ENCODE measurements at places on chromosomes 5 and 9.

DNA sequence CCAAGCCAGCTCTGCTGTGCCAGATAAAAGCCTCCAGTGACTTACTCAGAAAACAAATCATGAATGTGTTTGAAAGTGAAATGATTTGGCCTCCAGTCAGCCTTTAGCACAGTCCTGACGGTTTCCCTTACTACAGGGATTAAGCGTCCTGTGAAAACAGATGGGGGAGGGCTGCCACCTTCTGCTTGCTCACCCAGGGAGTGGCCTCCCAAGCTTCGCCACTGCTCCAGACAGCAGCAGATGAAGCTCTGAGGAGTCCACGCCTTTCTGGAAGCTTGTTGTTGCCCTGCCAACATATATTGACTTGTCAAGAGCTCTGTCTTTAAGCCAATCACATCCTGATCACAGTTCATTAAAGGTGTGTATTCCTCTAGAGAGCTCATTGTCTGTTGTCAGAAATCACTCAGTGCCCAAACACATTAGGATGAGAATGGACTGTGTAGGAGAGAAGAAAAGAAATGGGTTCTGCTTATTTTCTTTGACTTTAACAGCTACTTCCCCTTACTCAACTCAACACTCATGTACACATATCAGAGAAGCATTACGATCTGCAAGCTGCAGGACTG, 4.9 kb upstream of the FYB1 start:
- DNase-seq: no peak

DNA sequence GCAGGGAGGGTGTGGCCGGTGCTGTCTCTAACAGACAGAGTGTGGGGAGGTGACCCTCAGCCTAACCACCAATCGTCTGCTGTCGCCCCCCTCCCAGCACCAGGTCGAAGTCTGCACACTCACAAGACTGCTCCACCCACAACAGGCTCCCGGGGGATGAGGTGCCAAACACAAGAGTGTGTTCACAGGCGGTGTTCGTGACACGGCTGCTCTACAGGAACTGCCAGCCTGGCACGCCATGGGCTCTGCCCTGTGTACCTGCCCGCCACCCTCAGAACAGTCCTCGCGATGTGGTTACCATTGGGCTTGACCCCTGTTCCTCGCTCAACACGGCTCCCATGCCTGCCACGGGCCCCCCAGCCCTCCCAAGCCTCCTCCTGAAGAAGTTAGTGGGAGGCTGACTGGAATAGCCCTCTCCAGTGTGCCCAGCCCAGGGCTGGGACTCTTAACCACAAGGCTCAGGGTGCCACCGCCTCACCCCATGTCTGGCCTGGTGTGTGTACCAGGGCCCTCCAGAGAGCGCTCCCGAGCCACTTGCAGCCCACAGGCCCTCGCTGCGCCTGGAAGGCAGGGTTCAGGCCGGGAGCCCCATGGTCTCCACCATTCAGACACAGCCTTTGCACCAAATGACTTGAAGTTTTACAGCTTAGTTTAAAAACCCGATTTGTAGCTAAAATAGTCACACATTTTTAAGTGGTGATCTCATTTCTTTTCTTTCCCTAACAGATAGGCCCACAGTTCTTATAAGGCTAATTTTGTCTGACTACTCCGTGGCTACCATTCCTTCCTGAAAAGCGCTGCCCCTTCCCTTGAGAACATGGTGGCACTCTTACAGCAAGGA, 102.5 kb downstream of the CAMSAP1 start:
- no peak for DNase-seq

DNA sequence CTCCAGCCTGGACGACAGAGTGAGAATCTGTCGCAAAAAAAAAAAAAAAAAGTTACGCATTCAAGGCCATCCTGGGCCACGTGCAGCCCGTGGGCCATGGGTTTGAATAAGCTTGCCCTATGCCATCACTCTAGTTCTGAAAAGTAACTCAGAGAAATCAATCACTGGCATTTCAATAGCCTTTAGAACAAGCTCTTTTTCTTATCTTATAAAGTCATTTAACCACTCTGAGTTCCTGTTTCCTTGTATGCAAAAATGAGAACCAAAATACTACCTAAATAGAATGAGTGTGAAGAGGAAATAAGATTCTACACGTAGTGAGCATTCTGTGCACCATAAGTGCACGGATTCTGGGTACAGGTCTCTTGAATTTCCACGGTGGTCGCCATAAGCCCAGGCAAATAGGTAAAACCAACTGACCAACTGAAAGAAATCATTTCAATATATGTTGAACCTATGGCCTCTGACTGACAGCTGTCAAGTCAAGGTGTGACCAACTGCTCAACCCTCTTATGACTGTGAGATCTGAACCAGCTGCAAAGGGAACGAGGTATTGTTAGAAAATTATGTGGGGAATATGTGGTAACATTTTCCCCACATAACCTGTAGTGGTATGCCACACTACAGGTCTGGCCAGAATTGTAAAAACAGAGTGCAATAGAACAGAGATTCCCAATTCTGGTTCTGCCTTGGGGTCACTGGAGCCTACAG, 143.9 kb upstream of the LHFPL2 start:
- no peak for DNase-seq

DNA sequence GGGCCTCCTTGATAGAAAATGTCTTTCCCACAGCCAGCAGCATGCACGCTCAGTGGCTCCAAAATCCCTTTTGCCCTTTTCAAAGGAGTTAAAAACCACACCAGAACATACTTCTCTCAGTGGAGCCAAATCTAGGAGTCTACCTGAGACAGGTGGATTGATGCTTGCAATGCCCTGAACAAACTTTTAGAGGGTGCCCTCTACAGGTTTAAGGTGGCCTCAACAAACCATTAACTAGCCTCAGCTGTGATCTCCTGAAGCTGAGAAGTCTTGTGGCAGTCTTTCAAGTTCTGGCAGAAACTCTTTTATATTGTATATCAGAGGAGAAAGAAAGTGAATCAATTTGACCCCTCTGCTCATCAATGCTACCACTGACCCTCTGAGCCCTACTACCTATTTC, 125.4 kb downstream of the MED27 start:
- no peak for DNase-seq
